Left colon (tissue), 2 donors: ENCODE measurements at places on chromosomes 11 and 22. TPM values are rescaled to one million over a fixed set of nuclear protein-coding genes. Genes with fewer than 3 reads are reported as not detected.

The IL18 gene
- total RNA-seq, result 74.7 TPM

The SAA1 gene
- total RNA-seq, result 3.1 TPM

The NELL1 gene
- total RNA-seq, result 0.89 TPM

The LRRC74B gene
- total RNA-seq, result 0.18 TPM

The OR52H1 gene
- 0.25 TPM for total RNA-seq

The SCARF2 gene
- 1.8 TPM for total RNA-seq

- peak; percentile 34 for DNase-seq
Measured at GRCh38 chr11:10927538-10927937, 69.7 kb upstream of the ZBED5 start.

DNA sequence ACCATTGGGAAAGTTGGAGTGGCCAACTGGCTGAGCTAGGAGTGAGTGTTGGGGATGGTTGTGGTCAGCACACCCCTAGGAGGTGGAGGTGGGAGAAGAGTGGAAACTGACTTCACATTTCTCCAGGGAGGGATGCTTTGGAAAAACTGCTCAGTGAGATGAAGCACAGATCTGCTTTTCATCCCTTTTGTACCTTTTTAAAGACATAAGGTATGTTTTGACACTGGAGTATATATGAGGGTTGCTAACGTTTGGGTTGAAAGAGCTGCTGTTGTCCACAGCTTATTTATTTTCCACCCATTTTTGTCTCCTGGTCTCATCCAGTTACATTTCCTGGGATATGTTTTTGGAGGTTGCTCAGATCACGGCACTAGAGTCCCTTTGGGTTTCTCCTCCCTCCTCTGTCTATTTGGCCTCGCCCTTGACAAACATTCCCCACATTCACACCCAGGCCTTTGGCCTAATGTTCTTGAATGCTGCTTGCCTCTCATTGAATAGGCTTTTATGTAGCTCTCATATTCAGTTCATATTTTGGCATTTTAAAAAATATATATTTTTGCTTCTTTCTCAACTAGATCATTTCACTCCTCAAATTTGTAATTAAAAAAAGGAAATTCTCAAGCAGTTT is 8.3 kb downstream of the SREBF2 start:
- no peak for DNase-seq

GRCh38 chr11:74949753-74950137 is 679 bp downstream of the SPCS2 start:
- DNase-seq, result no peak

- no peak for DNase-seq
Measured at GRCh38 chr11:65851811-65852507, 6.0 kb downstream of the CFL1 start.

- DNase-seq, result no peak
Measured at GRCh38 chr22:23697031-23697970, 6.5 kb downstream of the RGL4 start.

DNA sequence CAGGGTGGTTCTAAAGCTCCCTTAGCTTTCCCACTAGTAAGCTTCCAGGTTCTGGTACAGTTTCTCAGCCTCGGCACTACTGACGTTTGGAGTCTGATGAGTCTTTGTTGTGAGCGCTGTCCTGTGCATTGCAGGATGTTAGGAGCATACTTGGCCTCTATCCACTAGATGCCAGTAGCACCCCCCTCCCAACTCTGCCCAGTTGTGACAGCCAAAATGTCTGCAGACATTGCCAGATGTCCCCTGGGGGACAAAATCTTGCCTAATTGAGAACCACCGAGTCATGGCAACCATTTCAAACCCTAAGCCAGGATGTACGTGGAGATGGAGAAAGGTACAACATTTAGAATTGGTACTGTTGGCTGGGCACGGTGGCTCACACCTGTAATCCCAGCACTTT is 68.7 kb downstream of the PTPRJ start:
- DNase-seq, result no peak

DNA sequence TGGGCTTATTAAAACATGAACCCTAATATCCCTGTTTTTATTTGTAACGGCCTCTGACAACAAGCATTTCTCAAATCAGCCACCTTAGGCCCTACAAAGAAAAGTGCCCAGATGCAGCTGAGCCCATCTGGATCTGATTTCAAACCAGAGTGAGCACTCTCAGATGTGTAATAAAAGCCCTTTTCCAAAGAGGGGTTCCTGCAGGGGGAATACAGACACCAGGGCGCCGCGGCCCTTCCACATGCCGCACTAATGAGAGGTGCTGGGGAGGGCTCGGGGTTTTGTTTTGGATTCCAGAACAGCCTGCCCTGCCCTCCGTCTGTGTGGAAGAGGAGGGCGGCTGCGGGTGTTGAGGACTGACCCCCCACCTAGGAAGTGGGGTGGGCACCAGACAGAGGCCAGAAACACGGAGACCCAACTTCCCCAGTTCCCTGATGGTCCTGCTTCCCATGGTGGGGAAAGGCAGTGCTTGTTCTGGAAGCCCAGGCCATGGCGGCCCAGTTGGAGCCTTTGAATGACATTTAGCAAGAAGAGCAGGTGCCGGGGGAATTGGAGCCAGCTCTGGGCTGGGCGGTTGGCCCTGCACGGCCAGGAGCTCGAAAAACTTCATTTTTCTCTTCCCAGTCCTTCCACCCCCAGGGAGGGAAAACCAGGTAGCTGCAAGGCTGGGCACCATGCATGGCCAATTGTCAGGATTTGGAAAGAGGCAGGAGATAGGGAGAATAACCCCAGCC is 63.7 kb downstream of the MACROD1 start:
- no peak for DNase-seq

DNA sequence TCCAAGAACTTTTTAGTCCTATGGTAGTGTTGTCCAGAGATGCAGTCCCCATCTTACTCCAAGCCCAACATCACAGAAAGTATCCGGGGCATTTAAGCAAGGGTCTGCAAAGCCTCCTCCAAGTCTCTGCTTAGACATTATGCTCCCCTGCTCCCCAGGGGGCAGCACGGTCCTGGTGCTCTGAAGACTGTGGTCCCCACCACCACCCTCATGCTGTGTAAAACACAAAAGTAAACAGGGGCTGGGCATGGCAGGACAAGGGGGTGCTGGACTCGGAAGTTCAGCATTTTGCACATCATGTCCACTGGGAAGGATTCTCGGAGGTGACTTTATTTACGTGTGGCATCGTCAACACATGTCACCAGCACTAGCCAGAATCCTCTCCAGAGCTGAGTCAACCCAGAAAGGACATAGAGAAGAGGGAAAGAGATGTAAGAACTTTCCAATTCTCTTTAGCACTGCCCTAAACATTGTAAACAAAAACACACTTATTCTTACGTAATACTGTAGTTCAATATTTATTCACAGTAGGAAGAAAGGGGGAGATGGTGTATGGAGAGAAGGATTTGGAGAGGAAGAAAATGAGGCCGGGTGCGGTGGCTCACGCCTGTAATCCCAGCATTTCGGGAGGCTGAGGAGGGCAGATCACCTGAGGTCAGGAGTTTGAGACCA is 37.7 kb downstream of the TCIRG1 start:
- peak; percentile 23 for DNase-seq

- no peak for DNase-seq
Measured at GRCh38 chr11:37390576-37391083, 792.6 kb upstream of the RAG2 start.

GRCh38 chr11:115527534-115528125 is 23.4 kb upstream of the CADM1 start:
- DNase-seq, result no peak

- no peak for DNase-seq
Measured at GRCh38 chr11:46015941-46016340, 93.5 kb downstream of the LARGE2 start.

DNA sequence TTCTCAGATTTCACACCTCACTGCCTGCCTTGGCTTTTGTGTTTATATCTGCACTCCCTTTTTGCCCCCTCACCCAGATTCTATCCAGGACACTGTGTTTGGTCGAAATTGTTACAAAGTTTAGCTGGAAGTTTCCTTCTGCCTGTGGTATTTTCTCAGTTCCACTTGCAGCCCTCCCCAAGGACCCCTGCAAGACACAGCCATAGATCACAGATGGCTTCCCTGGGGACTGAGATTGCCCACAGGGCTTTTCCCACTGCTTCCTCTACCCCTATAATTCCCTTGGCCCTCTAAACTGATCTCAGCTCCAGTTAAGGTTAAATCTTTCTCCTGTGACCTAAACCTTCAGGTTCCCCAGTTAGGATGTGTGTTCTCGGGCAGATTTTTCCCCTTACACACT is 146.1 kb upstream of the C11orf87 start:
- DNase-seq, result no peak

- DNase-seq, result no peak
Measured at GRCh38 chr11:25838918-25839625, 492.9 kb upstream of the ANO3 start.

GRCh38 chr11:120635136-120635810 is 123.7 kb downstream of the GRIK4 start:
- no peak for DNase-seq

- DNase-seq, result no peak
Measured at GRCh38 chr11:102429691-102430090, 22.9 kb downstream of the TMEM123 start.

- no peak for DNase-seq
Measured at GRCh38 chr11:32312865-32313403, 122.4 kb downstream of the WT1 start.

- DNase-seq, result no peak
Measured at GRCh38 chr11:3138178-3139085, 26.7 kb downstream of the OSBPL5 start.
